HS-5 (cell line): ENCODE measurements at places on chromosomes 11 and 22.

GRCh38 chr11:104091281-104092096, 55.0 kb downstream of the DDI1 start:
- DNase-seq: no peak

DNA sequence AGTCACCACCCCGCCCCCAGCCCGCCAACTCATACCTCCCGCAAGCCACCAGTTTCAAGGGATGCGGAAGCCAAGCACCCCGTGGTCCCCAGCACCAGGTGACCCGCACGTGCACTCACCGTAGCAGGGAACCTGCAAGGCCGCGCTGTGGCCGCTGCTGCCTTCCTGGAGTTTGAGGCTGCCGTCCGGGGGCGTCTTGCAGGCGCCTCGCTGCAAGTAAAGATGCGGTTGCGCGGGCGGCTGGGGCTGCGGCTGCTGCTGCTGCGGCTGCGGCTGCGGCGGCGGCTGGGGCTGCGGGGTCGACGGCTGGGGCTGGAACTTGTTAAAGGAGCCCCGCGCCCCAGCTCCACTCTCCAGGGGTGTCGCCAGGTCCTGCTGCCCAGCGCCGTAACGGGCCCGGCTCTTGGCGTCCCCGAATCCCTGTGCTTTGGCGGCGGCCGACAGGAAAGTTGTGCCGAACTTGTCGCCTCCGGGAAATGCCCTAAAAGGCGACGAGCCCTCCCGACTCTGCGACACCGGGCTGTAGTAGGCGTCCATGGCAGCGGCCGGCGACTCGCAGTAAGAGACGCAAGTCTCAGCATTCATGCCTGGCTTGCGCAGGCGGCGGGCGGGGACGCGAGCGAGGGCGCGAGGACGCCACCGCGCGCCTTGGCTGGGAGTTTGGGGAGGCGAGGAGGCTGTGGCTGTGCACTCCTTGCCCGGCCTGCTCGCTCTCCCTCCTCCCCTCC, at the start of gene ALX4:
Gene ALX4 (minus strand): TSS at position 662 of the 728 bp plus-strand sequence. CDS start 77 bp downstream, at position 585.
- no peak for DNase-seq

DNA sequence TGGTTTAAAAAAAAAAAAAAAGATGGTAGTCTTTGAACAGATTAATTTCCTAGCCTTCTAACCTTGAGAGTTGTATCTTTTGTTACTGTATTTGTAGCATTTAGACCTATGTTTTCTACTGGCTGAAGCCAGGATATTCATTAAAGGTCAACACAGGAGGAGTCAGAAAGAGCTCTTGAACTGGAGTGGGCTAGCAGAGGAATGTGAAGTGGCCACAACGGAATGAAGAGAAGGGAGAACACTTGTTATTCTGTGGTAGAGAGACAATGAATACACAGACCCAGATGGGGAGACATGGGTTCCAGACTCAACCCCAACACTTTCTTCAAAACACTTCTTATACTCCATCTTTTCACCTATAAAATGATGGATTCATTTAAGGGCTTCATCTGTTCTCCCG, 88.1 kb downstream of the RELT start:
- no peak for DNase-seq

DNA sequence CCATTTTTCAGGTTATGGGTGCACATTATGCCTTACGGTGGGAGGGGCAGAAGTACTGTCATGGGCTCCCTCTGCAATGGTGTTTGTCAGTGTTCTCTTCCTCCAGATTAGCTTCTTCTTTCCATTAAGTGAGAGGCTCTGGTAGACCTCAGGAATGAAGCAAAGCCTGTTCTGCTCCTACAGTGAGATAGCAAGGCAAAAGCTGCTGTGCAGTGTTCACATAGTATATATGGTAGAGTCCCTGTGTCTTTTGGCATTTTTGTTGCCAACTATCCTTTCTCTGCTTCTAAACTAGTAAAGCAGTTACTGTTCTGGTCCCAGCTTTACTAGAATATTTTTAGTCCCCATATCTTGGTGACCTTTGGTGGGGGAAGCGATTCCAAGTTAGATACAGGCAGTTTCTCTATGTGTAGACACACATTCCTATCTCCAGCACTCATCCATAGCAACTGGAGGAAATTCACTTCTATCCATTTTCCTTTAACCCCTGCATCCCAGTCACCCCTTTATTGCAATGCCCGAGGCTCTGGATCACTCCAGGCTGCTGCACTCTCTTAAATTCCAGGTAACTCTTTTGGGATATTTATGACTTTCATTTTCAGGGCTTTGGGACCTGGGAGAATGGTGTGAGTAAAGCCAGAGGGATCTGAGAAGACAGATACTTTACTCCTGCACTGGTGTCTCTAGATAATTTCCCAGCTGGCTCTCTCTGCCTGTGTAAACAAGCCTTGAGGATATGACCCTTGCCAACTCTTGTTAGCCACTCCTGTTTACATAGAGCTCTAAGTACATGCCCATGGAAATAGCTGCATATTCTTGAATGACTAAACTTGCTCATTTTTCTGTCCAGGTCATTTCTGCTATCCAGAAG, 3.9 kb upstream of the TRIM34 start:
- DNase-seq: peak; percentile 47

DNA sequence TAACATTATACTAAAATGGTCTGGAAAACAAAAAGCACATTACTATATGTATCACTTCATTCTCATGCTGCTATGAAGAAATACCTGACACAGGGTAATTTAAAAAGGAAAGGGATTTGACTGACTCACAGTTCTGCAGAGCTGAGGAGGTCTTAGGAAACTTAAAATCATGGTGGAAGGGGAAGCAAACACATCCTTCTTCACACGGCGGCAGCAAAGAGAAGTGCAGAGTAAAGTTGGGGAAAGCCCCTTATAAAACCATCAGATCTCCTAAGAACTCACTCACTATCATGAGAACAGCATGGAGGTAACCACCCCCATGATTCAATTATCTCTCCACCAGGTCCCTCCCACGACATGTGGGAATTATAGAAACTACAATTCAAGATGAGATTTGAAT, 60.0 kb downstream of the FAM181B start:
- no peak for DNase-seq
